ENCODE measurements at places on chromosomes 12 and 14. TPM values are rescaled to one million over a fixed set of nuclear protein-coding genes. Genes with fewer than 3 reads are reported as not detected.

Gene PRPH
- not detected for total RNA-seq

GRCh38 chr12:82325540-82326336, 32.4 kb downstream of the CCDC59 start:
- no peaks in the 10 kb centered on the region for H3K36me3 ChIP-seq
- no peak overlapping the region for H3K27ac ChIP-seq
- H3K4me3 ChIP-seq = no peak overlapping the region

DNA sequence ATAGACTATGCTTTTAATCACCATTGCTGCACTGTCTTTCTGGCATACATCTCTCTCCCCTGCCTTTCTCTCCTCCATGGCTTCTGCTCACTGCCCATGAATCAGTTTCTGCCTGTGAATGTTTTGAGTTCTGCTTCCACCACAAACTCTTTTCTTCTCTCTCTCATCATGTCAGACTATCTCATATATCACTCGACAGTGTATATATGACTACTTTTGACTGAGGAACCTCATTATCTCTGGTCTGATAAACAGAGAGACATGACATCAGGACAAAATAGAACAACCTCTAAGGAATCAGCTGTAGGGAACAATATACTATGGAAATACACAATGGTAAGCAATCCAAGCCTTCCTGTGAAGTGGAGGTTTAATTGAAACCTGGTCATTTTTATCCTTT, 177.9 kb downstream of the FOXA1 start:
- DNase-seq = no peak
- H3K4me3 ChIP-seq = no peak overlapping the region
- H3K4me1 ChIP-seq = no peaks in the 10 kb centered on the region
- H3K27me3 ChIP-seq = no peaks in the 10 kb centered on the region

Gene NINJ2
- total RNA-seq = 5.1 TPM

- H3K27me3 ChIP-seq = peaks cover 71% of the 10 kb centered on the region
- no peak overlapping the region for H3K27ac ChIP-seq
- H3K36me3 ChIP-seq = no peaks in the 10 kb centered on the region
- H3K4me3 ChIP-seq = no peak overlapping the region
- H3K4me1 ChIP-seq = peaks cover 23% of the 10 kb centered on the region
These were observed 3.3 kb upstream of the ASCL1 start for GRCh38 chr12:102954134-102954533.

GRCh38 chr12:95624589-95624988, 73.3 kb upstream of the USP44 start:
- no peaks in the 10 kb centered on the region for H3K4me1 ChIP-seq
- no peak overlapping the region for H3K4me3 ChIP-seq
- H3K27me3 ChIP-seq = peaks cover 8% of the 10 kb centered on the region
- no peak for DNase-seq
- no peaks in the 10 kb centered on the region for H3K36me3 ChIP-seq

DNA sequence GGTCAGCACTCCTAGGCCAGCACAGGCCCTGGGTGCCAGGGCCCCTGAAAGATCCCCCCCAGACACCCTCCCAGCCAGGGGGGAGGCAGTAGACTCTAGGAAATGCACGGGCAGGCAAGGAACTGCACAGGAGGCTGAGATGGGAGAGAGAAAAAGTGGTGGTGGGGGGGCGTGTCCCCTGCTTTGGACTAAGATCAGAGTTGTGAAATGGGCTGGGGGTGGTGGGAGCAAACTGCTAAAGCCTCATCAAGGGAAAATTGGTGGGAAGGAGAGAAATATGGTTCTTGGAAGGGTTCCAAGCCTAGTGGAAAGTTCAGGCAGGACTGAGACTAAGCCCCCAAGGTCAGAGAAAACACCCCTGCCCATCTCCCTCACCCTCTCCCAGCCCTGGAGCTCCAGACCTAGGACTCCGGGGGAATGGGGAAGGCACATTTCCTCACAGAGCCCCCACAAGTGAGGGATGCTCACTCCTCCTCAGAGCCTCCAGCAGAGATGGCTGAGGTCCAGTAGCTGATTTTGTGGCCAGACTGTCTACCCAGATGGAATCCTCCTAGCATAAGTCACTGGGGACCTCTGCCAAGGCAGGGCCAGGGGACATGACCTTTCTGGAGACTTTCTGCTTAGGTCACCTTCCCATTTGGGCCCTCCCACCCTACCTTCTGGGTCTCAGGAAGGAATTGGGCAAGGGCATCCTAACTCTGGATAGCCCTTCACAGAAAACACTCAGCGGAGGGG, 29.8 kb downstream of the FIGNL2 start:
- no peak for DNase-seq
- H3K27ac ChIP-seq = no peak overlapping the region
- H3K27me3 ChIP-seq = peaks cover 3% of the 10 kb centered on the region
- H3K4me3 ChIP-seq = no peak overlapping the region

GRCh38 chr12:76713986-76714385, 49.9 kb upstream of the ZDHHC17 start:
- H3K27me3 ChIP-seq = no peaks in the 10 kb centered on the region
- DNase-seq = no peak
- H3K4me3 ChIP-seq = no peak overlapping the region
- no peak overlapping the region for H3K27ac ChIP-seq
- H3K36me3 ChIP-seq = no peaks in the 10 kb centered on the region
- H3K4me1 ChIP-seq = no peaks in the 10 kb centered on the region

GRCh38 chr14:96156804-96157760, 47.6 kb upstream of the BDKRB2 start:
- no peak overlapping the region for H3K4me3 ChIP-seq
- no peaks in the 10 kb centered on the region for H3K4me1 ChIP-seq
- H3K36me3 ChIP-seq = no peaks in the 10 kb centered on the region
- no peak overlapping the region for H3K27ac ChIP-seq
- no peak for DNase-seq
- H3K27me3 ChIP-seq = no peaks in the 10 kb centered on the region

- H3K27me3 ChIP-seq = peaks cover 11% of the 10 kb centered on the region
- no peaks in the 10 kb centered on the region for H3K36me3 ChIP-seq
- peaks cover 41% of the 10 kb centered on the region for H3K4me1 ChIP-seq
- DNase-seq = peak; percentile 80
These were observed at the start of gene PELI2 for GRCh38 chr14:56117765-56118610. Gene PELI2, plus strand, starts transcription at chr14:56118411. Its CDS starts 250 bp downstream, at chr14:56118661.

DNA sequence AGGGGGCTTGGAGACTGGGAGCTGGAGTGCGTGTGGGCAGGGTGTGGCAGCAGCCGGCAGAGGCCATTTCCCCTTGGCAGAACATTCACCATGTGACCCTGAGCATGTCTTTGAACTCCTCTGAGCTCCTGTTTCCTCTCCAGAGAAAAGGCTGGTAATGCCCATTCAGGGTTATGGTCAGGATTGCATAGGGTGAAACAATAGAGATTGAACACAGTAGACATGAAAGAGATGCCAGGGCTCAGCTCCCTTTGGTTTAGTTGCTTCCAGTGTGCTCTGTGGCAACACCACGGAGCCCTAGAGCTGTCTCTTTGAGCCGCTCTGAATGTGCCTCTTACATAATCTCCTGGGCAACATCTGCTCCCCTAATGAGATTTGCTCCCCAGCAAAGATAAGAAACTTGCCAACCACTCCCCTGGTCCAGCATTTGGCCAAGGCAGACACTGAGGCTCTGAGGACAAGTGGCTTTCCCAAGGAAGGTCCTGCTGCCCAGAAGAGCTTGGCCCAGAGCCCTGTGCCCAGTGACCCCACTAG, 4.6 kb downstream of the IFI27 start:
- no peak overlapping the region for H3K27ac ChIP-seq
- H3K36me3 ChIP-seq = no peaks in the 10 kb centered on the region
- H3K27me3 ChIP-seq = peaks cover 6% of the 10 kb centered on the region
- H3K4me3 ChIP-seq = no peak overlapping the region

DNA sequence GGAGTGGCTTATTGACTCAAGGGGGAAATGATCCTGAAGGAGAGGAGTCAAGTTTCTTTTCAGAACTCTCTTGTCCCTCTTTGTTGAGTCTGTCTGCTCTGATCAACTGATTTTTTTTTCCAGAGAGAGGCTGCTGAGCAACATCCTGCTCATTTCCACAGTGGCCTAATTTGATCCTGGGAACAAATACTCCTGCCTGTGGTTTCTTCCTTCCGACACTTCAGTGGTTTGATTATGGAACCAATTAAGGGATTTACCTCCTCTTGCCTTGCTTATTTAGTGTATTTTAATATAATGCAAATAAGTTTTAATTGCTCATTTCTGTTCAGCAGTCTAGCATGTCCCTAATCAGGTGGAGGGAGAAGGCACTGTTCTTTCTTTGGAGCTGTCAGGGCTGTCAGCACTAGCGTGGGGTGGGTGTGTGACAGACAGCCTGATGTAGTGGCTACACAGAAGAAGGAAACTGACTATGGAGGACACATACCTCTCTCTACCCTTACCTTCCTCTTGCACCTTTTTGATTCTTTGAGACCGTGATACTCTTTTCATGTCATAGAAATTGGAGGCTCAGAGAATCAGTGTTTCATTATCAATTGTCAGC, 344.9 kb upstream of the STXBP6 start:
- no peaks in the 10 kb centered on the region for H3K4me1 ChIP-seq
- H3K36me3 ChIP-seq = no peaks in the 10 kb centered on the region
- no peak overlapping the region for H3K4me3 ChIP-seq
- no peaks in the 10 kb centered on the region for H3K27me3 ChIP-seq
- DNase-seq = no peak
- H3K27ac ChIP-seq = no peak overlapping the region

Gene CALCOCO1
- 23.7 TPM for total RNA-seq

All from activated CD4-positive, alpha-beta memory T cell treated with anti-CD3 and anti-CD28 coated beads for 36 hours (primary cell).